GM12891 (cell line): ENCODE measurements at places on chromosomes 16 and 17.

- DNase-seq = no peak
Observed at GRCh38 chr17:29619251-29619650, 3.5 kb downstream of the CORO6 start.

GRCh38 chr16:28935924-28936783, 4.4 kb downstream of the CD19 start:
- DNase-seq = peak; percentile 91

DNA sequence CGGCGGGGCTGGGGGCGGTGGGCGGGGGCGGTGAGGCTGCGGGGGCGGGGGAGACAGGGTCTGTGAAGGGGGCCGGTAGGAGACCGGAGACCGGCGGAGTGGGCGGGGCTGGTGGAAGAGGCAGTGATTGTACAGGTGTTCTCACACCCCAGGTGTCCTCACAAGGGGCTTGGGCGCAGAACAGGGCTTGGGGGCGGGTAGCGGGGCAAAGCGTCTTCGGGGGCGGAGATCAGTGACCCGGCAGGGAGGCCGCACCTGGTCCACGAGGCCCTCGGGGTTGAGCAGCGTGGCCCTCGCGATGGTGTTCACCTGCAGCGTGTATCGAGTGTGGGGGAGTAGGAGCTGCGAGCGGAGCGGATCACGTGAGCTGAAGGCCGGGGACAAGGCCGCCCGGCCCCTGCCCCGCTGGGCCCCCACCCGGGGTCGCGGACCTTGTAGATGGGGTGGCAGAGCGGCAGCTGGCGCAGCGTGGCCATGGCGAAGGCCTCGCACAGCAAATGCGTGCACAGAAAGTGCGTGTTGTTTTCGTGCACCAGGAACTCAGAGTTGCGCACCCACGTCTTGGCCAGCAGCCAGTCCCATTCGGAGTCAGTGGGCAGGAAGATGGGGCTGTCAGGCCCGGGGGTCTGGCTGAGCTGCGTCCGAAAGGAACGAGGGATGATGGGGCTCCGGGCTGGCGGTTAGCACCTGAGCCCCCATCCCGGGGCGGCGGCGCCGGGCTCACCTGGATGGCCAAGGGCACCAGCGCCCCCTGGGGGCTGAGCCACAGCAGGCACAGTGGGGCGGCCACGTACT, 8.5 kb downstream of the ALOXE3 start:
- DNase-seq = peak; percentile 88

- no peak for DNase-seq
Observed at GRCh38 chr17:4475001-4475400, 23.7 kb upstream of the SPNS2 start.

- peak; percentile 73 for DNase-seq
Observed at GRCh38 chr16:1413684-1414531, 596 bp downstream of the UNKL start.

- no peak for DNase-seq
Observed at GRCh38 chr17:63314761-63315160, 131.3 kb downstream of the CYB561 start.

GRCh38 chr17:75739174-75739573, 17.9 kb downstream of the ITGB4 start:
- no peak for DNase-seq

DNA sequence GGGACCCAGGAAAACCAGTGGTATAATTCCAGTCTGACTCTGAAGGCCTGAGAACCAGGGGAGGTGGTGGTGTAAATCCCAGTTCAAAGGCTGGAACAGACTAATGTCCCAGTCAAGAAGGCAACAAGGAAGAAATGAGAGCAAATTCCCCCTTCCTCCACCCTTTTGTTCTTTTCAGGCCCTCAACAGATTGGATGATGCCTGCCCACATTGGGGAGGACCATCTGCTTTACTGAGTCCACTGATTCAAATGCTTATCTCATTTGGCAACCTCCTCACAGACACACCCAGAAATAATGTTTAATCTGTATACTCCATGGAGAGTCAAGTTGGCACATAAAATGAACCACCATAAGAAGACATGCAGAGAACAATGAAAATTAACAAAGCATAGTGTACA, 61.9 kb upstream of the CRYM start:
- no peak for DNase-seq

DNA sequence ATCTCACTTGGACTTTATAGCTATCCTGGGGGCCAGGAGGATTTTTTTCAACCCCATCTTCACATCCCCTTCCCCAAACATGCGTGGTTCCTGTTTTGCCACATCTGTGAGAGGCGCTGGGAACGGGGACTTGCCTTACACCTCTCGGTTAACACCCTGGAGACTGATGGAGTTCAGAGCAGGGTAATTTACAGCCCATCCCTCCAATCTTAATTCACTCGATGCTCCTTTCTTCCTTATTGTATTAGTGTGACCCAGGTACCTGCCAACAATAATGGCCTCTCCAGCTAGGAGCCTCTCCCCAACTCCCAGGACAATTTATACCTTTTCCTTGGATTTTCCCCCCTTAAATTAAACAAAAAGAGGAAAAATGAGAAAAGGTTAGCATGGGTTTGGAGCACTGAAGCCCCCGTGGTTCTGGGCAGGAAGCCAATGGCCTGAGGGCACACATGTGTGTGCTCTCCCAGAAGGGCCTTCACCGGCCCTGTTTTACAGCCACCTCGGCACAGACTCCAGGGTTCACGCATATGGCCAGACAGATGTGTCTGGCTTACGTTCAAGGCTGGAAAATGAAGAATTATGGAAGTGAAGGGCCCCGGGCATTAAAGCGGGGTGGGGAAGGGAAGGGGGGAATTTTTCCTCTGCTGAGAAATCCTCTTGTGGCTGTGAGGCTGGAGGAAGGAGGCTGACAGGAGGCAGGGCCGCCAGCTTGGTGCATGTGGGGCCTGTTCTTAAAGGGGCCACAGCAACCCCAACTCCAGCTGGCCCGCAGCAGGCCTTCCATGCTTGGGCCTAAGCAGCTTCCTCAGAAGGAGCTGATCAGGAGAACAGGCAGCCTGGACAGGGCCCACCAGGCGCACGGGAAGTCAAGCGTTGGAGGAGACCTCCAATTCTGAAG, 21.4 kb downstream of the HIC1 start:
- no peak for DNase-seq

DNA sequence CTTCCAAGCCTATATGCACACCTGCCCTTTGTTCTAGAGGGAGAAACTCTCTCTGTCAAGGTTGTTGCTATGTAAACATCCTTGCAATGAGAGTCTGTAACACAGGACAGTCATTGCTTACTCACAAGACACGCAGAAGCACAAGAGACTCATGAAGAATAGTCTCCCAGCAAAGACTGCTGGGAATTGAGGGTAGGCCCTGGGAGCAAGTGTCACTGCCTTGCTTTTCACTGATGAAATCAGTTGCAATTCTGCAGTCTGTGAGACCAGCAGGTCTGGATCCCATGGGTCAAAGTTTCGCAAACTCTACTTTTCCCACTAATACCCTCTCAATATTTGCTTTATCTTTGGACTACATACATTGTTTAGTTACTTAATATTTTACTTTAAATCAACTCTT, 177.4 kb downstream of the FTO start:
- no peak for DNase-seq

GRCh38 chr17:6508519-6509030, 47.8 kb downstream of the PITPNM3 start:
- DNase-seq = no peak

GRCh38 chr17:44602390-44602789, 45.1 kb downstream of the FZD2 start:
- no peak for DNase-seq

DNA sequence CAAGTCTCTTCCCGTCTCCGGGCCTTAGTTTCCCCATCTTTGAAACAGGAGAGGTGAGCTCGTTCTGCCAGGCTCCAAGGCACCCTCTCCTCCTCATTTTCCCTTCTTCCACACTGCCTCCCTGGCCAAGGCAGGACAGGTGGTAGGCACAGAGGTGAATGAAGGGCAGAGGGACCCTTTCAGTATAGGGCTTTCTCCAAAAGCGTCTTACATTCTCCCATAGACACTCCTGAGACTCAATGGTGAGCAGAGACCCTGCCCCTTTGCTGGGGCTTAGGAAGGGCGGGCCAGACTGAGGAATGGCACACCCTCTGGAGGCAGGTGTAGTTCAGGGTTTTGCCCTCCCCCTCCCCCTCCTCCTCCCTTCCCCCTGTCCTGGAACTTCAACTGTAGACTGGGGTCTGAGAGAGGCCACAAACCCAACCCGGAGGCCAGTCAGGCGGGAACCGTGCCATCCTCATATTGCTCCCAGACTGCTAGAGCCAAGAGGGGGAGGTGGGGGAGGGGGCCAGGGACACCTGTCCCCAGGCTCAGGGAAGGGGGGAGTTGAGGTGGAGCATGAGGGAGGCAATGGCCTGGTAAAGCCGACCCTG, 1.9 kb downstream of the PLEKHH3 start:
- DNase-seq = no peak

DNA sequence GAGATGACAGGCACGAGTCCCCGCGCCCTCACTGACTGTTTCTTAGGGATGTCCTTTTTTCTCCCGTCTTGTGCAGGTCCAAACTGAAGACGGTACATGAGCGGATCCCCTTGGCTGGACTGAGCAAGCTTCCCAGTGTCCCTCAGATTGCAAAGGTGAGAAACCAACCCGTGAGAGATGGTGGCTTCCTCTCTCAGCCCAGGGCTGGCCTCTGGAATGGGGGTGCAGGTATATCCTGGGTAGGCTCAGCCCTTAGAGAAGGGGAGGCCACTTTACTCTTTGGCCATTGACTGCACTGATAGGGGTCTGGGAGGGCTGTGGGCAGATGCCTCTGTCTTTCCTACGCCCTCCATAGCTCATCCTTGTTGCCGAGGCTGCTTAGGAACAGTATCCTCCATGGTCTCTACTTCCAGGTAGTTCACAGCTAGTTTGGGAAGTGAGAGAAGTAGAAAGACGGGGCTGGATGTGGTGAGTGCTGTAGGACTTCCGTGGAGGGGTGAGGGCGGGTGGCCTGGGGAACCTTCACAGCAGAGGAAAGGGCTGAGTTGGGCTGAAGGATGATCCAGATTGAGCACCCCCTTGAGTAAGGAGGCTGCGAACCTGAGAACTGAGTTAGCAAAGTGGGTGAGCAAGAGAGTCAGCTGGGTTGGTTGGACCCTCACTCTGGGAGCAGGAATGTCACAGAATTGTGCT, 83.0 kb downstream of the OR1D5 start:
- DNase-seq = no peak

DNA sequence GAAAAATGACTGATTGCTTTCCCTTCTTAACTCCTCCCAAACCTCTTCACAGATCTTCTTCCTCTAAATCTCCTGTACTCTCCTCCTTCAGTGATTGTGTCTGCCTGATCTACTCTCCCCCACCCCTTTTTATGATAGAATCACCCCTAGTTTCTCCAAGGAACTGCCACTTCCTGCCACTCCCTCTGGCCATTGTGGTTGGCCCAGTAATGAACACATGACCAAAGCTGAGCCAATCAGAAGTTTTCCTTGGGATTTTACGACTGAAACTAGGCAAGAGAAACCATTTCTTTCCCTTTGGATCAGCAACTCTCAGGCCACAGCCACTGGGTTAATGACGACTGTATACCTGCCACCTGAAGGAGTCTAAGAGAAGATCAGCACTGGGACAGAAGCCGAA, 15.9 kb downstream of the IRX3 start:
- no peak for DNase-seq

GRCh38 chr16:75099738-75100602, 16.6 kb downstream of the LDHD start:
- no peak for DNase-seq
